ENCODE measurements at places on chromosomes 13 and 19.

DNA sequence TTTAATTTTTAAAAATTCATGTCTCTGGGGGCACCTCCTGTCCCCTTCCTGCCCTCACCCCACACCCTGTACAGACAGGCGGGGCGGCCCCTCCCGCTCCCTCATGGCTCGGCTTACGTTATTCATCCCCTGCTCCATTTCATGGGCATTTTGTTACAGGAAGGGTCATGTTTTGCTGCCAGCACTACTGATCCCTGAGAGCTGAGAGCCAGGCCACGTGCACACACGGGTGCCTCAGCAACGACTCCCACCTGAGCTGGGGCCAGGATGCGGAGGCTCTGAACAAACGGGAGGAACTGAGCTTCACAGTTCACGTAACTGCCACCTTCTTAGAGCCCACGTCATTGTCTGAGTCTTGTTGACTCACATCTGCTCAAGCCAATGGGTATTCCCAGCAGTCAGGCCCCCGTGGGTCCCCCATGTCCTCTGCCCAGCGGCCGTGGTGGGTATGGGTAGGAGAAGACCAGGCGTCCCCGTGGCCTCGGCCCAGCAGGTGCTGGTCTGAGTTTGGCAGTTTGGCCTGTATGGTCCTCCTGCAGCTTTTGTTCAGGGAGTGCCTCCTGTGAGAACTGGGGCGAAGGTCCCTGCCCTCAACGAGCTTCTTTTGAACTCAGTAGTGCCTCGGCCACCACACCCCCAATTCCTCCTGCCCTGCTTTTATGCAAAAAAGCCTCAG is 16.4 kb upstream of the TMEM255B start:
- DNase-seq = no peak

DNA sequence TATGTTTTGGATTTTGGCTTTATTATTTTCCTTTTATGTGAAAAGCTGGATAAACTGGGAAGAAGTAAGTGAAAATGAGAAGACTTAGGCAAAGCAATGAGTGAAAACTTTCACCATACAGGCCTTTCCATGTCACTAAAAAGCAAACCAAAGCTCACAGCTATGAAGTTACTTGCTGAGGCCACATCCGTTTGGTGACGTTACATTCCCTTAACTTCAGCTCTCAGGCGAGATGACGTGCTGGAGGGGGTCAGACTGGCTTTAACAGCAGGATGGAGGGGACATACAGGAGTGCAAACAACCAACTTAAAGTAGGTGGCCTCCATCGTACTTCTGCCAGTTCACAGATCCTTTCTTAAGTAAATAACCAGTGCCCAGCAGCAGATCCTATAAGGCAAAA is 522.3 kb downstream of the MYO16 start:
- no peak for DNase-seq

- no peak for DNase-seq
These were observed 237.4 kb downstream of the NBEA start for GRCh38 chr13:35179494-35179893.

- no peak for DNase-seq
These were observed 38.2 kb upstream of the GJB6 start for GRCh38 chr13:20270163-20270865.

- no peak for DNase-seq
These were observed 12.9 kb downstream of the N4BP2L1 start for GRCh38 chr13:32415019-32415418.

DNA sequence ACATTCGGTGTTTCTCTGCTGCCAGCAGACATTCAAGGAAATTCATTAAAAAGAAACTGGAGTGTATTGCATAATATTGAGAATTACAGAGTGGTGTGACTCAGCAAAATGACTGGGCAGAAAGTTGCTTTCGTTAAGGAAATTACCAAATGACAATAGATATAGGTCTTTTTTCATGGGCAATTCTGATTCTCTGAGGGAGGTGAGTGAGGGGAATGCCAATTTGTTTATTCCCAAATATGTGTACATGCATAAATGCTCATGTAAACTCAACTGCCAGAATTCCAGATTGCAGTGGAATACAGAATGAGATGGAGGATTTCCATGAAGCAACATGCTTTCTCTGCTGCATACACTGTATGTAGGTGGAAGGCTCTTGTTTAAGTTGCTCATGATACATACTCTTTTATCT is 1730.1 kb downstream of the SLITRK5 start:
- no peak for DNase-seq

DNA sequence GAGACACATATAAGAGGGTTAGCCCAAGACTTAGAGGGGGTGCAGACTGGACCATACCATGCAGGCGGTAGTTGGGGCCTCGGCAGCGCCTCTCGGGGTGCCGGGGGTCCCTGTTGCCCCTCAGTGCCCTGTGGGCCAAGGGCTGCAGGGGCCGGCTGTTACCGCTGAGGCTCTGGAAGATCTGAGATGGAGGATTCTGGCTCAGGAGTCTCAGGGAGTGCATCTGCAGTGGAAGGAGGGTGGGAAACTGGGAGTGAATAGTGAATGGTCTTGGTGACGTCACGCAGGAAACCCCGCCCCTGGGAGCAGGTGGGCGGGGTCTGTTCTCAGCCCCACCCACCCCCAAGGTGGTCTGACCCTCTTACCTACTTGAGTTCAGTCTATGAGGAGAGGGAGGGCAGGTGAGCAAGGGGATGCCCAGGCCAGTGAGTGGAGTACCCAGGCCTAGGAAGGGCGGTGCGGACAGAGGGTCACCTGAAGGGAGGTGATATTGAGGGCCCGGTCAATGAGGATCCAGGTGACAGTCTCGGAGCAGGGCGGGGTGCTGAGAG is 1.7 kb upstream of the DBP start:
- no peak for DNase-seq

DNA sequence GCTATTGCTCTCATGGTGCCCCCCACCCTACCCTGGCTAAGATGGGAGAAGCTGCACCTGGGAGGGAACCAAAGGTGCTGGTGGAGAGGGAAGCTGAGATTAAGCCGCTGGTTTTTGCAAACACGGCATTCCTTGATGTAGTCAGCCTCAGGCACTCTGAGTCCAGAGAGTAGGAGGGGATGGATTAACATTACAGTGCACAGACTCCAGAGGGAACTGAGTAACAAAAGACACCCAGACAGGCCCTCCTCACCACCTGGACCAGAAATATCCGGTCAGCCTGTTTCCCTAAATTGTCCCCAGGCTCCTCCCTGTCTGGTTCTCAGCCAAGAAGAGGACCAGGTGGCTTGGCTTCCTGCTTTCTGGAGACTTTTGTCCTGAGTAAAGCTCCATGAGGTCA is 28.9 kb upstream of the PABPC3 start:
- no peak for DNase-seq

DNA sequence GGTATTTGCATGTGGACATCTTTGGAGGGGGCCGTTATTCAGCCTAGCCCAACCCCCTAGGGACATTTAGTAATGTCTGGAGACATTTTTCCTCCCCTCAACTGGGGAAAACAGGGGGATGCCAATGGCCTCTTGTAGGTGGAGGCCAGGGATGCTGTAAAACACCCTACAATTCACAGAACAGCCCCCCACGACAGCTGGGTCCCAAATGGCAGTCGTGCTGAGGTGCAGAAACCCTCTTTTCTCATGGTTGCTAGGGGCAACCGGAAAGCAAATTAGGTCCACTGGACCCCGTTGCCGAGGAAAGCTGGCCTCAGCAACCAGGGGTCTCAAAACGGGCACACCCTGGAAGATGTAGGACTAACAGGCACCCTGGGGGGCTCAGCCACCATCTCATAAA is 14.6 kb downstream of the TMEM150B start:
- no peak for DNase-seq

DNA sequence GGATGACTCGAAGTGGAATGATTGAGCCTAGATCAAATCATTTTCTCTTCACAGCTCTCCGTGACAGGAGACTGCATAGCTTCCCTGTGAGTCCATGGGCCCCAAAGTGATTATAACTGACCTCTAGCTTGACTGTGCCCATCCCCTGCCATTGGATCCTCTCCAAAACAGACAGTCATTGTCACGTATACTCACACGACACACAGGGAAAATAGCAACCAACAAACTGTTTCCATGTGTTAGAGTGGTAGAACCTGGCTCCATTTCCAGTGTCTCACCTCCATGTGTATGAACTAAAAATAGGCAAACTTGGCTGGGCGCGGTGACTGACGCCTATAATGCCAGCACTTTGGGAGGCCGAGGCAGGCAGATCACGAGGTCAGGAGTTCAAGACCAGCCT is 48.8 kb upstream of the NPAS1 start:
- no peak for DNase-seq

DNA sequence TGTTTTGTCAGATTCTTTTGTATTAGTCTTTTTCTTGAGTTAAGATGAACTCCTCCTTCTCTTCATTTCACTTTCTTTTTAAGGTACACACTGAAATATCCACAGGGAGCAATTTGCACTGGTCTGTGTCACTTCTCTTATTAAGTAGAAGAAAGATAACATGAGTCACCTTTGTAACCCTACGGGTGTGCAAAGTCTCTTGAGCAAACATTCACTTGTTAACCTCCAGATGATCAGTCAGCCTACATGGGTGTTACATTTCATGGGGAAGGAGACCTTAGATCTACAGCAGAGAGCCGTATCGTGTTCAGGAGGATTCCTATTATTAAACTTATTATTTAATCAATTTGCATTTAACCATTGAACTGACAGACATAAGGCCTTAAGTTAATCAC is 5.1 kb downstream of the ZNF507 start:
- no peak for DNase-seq

DNA sequence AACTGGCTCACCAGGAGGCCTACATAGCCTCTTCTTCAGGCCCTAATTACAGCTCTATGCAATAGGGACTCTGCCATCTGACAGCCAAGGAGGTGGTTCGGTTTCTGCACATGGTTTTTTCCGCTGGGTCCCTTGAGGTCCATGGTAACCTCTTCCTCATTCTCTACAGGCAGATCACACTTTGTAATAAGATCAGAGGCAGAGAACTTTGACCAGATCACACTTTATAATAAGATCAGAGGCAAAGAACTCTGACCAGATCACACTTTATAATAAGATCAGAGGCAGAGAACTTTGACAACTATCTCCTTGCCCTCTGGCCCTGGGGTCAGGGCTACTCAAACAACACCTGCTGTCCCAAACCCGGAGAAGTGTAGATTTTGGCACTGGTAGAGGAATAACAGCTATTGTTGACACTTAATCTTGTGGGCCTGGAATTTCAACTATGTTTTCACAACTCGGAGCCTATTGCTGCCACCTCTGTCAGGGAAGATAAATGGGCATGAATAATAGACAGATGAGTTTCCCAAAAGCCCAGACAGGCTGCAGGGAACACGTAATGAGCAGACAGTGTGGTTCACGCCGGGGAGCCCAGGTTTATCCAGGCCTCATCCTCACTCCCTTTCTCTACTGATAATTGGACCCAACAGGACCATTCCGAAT is 246.1 kb downstream of the UQCRFS1 start:
- DNase-seq = no peak

- no peak for DNase-seq
These were observed 64.9 kb upstream of the HTR2A start for GRCh38 chr13:46961719-46962118.

- DNase-seq = no peak
These were observed 6.9 kb upstream of the AMER2 start for GRCh38 chr13:25179011-25179410.
